NCI-H1694 (cell line): ENCODE measurements at places on chromosomes 16 and 17.
A peak's percentile ranks its signal among the peaks of the same experiment; 100 is the strongest.

GRCh38 chr16:74743668-74744299 lies 30.8 kb downstream of the FA2H start:
- no peak for DNase-seq

DNA sequence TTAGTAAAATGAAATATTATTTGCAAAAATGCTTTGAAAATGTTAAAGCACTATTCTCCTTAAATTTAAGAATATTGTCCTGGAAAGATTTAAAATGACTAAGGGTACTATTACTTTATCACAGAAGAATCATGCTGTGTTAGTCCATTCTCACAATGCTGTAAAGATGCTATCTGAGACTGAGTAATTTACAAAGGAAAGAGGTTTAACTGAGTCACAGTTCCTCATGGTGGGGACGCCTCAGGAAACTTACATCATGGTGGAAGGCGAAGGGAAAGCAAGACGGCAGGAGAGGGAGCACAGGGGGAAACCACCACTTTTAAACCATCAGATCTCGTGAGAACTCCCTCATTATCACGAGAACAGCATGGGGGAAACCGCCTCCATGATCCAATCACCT lies 245.6 kb downstream of the IRX3 start:
- no peak for DNase-seq

GRCh38 chr16:66881014-66881417 lies 701 bp downstream of the PDP2 start:
- DNase-seq = no peak

GRCh38 chr16:22945361-22945760 lies 131.4 kb downstream of the HS3ST2 start:
- no peak for DNase-seq

- DNase-seq = no peak
These were observed 9.2 kb upstream of the NF1 start for GRCh38 chr17:31085563-31085962.

DNA sequence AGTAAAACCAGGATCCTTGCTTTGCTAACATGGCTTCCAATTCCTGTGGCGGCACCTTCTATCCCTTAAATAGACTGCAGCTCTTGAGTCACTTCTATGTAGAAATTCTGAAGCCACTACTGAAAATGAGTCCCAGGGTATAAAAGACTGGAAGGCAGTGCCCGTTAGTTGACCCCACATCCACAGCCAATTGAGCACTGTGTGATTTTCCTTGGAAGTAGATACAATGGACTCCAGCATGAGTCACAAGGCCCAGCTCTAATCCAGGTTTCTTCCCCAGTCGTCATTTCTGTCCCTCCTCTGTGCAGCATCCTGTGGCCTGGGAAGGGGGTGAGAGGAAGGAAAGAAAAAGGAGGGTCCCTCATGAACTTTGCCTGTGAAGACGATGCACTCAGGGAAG lies 69.5 kb downstream of the HLF start:
- no peak for DNase-seq

- no peak for DNase-seq
These were observed 24.8 kb downstream of the KRT23 start for GRCh38 chr17:40912486-40913210.

DNA sequence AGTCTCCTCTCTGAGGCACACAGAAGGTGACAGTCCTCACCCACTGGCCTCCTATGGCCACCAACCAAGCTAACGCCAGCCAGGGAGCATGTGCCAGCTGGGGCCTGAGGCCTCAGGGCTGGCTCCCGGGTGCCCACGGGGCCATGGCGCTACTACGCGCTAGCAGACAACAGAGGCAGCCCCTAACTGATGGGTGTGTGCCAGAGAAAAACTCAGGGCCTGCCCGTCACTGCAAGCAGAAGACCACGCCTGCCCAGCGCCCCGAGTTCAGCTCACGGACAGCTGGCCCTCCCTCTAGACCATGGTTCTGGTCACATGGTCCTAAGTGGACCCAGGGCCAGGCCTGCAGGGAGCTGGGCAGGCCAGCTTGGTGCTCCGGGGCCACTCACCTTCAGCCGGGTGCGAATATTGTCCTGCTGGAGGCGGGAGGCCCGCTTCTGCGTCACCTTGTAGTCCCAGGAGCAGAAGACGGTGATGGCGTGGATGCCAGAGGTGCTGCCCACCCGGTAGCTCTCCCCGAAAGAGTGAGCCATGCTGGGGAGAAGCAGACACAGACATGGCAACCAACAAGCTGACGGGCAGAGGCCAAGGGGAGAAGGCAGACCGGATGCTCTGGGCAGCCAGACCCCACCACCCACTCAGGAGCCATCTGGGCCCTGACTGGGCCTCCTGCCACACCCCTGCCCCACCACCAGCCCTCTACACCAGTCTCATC lies 6.2 kb downstream of the TMC6 start:
- DNase-seq = no peak

DNA sequence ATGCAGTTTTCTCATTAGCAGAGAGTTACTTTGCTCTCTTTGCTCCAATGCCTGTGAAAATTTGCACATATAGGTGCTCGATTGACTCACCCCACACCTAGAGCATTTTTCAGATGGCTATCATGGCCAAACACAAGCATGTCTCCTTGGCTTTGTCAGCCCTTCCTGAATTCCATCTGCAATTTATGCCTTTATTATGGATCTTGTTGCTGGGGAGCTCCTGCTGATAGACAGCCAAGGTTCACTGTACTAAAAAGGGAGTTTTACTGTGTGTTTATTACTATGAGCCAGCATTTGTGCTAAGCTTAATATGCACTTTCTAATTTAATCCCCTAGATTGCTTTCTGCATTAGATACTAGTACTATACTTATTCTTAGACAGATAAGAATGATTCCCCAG lies 93.3 kb downstream of the TOX3 start:
- DNase-seq = no peak

DNA sequence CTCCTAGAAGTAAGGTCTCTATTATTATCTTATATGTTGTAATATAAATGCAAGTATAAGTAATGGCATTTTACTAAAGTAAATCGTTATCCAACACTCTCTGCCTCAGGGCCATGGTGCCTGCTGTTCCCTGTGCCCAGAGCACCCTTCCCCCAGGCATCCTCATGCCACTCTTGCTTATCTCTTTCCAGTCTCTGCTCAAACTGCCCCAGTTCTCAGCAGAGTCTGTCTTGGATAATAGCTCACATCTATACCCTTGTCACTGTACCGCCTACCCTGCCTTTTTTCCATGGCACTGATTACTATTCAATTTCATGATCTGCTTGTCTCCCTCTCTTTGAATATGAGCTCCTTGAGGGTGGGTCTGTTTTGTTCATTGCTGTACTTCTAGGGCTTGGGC lies 31.7 kb downstream of the CDH1 start:
- DNase-seq = no peak

DNA sequence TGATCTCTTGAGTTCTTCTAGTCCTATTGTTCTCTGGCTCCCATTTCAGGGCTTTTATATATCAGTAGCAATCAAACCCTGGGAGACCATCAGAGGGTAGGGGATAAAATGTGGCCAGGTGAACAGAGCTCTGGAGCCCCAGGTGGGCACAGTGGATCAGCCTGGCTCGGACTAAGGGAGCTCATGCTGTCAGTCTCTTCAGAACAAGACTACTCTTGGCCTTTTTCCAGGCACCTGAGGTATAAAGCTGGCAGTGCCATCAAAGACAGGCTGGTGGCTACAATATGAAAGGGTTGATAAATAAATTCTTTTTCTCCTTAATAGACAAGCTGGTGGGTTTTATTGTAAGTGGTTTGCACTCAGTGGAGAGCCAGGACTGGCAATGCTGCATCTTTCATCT lies 160.0 kb upstream of the CCL2 start:
- DNase-seq = no peak

- DNase-seq = no peak
These were observed 6.0 kb upstream of the CPD start for GRCh38 chr17:30372755-30373154.

DNA sequence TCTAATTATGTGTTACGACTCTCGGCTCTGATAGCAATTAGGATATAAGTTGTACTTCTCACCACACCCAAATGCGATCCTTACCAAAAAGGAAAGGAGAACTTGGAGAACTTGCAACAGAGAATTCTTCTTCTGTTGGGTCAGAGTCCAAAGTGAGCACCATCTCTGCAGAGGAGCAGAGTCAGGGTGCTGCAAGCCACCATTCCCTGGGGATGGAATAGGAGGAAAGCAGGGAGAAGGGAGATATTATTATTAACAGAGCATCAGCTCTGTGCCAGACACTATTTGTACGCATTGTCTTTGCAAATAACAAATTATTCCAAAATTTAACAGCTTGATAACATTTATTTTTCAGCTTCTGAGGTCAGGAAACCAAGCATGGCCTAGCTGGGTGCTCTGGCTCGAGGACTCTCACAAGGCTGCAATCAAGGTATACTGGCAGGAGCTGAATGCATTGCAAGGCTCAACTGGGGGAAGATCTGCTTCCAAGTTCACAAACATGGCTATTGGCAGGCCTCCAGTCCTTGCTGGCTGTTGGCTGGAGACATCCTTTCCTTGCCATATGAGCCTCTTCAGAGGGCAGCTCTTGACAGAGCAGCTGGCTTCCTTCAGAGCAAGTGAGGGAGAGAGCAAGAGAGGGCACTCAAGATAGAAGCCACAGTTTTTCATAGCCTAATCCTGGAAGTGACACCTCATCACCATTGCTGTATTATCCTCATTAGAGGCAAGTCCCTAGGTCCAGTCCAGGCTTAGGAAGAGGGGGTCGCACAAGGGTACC lies 296.2 kb upstream of the CDH5 start:
- DNase-seq = no peak

GRCh38 chr17:56785997-56786680 lies 47.6 kb downstream of the C17orf67 start:
- DNase-seq = no peak

GRCh38 chr16:24800586-24800985 lies 45.2 kb upstream of the SLC5A11 start:
- DNase-seq = no peak

- DNase-seq = peak; percentile 7
These were observed 767 bp downstream of the RPS6KB1 start for GRCh38 chr17:59893676-59894100.

DNA sequence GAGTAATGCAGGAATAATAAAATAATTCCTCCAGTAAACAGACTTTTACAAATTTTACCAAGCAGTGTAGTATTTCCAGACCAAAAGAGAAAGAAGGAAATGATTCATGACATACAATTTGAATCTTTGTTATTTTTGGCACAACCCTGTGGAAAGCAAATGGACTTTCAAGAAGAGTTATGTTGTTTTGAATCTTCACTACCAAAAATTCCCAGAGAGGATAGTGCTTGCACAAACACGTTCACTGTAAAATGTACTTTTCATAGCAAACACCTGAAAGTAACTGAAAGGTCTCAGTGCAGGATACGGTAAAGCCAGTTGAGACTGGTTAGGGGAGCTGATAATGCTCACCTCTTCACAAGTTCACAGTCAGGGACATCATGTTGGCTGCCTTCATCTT lies 107.1 kb downstream of the USP22 start:
- no peak for DNase-seq

DNA sequence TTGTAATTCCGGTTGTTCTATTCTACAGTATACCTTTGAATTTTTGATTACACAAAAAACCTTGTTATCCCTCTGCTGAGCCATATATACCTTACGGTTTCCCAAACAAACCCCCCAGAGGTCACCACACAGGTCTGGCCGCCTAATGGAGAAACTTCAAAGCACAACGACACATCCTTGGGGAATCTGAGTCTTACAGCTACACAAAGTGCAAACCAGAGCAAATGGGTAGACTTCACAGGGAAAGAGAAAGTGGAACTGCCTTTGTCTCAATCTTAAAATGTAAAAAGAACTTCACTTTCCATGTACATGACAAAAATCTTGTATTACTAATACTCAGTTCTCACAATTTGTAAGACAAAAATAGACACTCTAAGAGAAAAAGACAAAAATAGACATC lies 2.7 kb downstream of the FBXO31 start:
- no peak for DNase-seq

GRCh38 chr17:29108823-29109476 lies 66.0 kb downstream of the PIPOX start:
- no peak for DNase-seq

DNA sequence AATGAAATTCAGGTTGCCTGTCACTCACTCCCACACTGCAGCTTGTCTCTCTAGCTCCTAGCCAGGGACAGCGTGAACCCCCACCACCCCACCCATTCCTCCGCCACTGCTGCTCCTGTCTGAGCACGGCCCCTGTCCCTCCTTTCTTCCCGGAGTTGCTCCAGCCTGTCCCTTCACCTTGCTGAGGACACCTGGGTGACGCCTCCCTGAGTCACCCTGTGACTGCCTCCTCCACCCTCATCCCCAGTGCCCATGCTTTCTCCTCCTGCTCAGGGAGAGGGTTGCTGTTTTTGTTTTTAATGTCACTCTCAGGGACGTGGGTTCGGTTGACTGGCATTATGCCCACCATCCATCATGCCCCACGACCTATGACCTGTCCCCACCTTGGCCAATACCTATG lies 25.8 kb upstream of the NAT9 start:
- DNase-seq = no peak

DNA sequence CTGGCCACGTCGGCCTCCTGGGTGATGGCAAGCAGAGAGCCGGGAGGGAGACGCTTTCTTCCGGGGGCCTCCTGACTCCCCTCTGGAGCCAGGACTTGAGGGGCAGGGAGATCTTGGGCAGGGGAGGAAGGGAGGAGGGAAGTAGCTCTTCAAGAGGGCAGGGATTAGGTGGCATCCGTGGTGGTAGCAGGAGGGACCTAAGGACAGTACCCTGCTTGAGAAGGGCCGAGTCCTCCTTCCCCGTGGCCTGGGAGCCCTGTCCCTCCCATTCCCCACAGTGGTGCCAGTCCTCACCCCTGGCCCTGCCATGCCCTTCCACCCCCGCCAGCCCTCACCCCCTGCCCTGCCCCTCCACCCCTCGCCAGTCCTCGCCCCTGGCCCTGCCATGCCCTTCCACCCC lies 12.6 kb downstream of the TAX1BP3 start:
- no peak for DNase-seq

- DNase-seq = no peak
These were observed 240.7 kb downstream of the MAP2K6 start for GRCh38 chr17:69654981-69655855.

GRCh38 chr17:72115781-72116525 lies 4.9 kb upstream of the SOX9 start:
- no peak for DNase-seq

GRCh38 chr17:65228734-65229620 lies 91.8 kb downstream of the RGS9 start:
- DNase-seq = no peak

- DNase-seq = no peak
These were observed 33.8 kb upstream of the SSTR2 start for GRCh38 chr17:73130977-73131376.

DNA sequence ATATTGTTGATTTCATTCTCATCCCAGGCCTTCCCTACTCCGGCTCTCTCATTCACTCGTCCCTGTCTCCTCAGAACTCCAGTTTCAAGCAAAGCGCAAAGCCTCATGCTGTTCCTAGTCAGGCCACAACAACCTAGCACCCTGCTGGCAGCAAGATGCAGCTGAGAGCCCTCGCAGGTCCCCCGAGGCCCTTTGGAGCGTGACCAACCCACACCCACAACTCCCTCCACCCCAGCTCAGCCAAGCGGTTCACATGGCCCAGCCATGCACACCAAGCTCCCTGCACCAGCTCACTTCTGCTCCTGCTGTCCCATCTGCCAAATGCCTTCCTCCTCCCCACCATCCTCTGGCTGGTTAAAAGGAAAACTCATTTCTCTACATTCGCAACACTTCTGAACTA lies 195.8 kb downstream of the IRX5 start:
- DNase-seq = no peak
